Kidney (tissue), 22 donors: ENCODE measurements at places on chromosomes 16 and 17. TPM values are rescaled to one million over a fixed set of nuclear protein-coding genes. Genes with fewer than 3 reads are reported as not detected.

ADORA2B gene
- total RNA-seq, result 0.60 TPM

CMTM1 gene
- total RNA-seq, result 4.6 TPM

NOD2 gene
- total RNA-seq, result 3.6 TPM

REXO5 gene
- 2.1 TPM for total RNA-seq

HEATR3 gene
- total RNA-seq, result 19.5 TPM

KRT36 gene
- total RNA-seq, result not detected

PYY gene
- not detected for total RNA-seq

SLC5A10 gene
- 9.7 TPM for total RNA-seq

LLGL1 gene
- total RNA-seq, result 13.7 TPM

C16orf89 gene
- total RNA-seq, result 5.4 TPM

FNDC8 gene
- total RNA-seq, result not detected

ITGAX gene
- 11.9 TPM for total RNA-seq

C16orf54 gene
- 4.9 TPM for total RNA-seq

AOC3 gene
- total RNA-seq, result 40.6 TPM

SLC38A8 gene
- not detected for total RNA-seq

KRTAP2-2 gene
- total RNA-seq, result not detected

TANC2 gene
- total RNA-seq, result 73.9 TPM

TBC1D3G gene
- total RNA-seq, result not detected

WSB1 gene
- 195 TPM for total RNA-seq

ALOX12 gene
- not detected for total RNA-seq

XYLT1 gene
- total RNA-seq, result 7.6 TPM

SDR42E1 gene
- total RNA-seq, result 15.0 TPM

CLCN7 gene
- 92.5 TPM for total RNA-seq

LITAFD gene
- total RNA-seq, result not detected

MYH13 gene
- not detected for total RNA-seq

KRTAP9-2 gene
- not detected for total RNA-seq

SPATA22 gene
- 0.31 TPM for total RNA-seq

PRSS27 gene
- 2.1 TPM for total RNA-seq

KRTAP2-3 gene
- 0.28 TPM for total RNA-seq

ZNF469 gene
- total RNA-seq, result 1.6 TPM

APOBR gene
- 3.2 TPM for total RNA-seq

HCRT gene
- total RNA-seq, result not detected

SHBG gene
- total RNA-seq, result 0.57 TPM

GUCY2D gene
- 0.19 TPM for total RNA-seq

C17orf107 gene
- total RNA-seq, result 4.4 TPM
